ENCODE measurements at places on chromosomes 13 and 19.

DNA sequence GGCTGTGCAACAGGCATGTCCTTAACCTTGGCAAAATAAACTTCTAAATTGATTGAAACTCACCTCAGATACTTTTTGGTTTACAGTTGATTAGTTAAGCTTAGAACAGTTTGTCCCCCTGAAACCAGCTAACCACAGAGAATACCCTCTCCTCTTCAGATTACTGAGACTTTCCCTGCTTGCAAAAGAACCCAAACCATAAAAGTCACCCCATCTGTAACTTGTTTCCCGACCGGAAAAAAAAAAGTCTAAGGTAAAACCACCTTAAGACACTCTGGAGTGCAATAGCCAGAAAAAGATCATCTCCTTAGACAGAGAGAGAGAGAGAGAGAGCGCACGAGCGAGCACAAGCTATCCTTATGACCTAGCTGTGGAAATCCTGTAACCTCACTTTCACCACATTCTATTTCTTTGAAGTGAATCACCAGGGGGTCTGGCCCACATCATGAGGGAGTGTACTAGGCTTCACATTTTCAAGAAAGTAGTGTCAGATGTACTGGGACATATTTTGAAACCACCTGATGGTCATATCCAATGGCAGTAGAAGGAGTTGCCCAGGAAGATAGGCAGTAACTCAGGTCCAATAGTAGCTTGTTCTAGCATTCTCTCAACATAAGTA, 11.1 kb upstream of the GTF2F2 start:
- DNase-seq, result no peak

DNA sequence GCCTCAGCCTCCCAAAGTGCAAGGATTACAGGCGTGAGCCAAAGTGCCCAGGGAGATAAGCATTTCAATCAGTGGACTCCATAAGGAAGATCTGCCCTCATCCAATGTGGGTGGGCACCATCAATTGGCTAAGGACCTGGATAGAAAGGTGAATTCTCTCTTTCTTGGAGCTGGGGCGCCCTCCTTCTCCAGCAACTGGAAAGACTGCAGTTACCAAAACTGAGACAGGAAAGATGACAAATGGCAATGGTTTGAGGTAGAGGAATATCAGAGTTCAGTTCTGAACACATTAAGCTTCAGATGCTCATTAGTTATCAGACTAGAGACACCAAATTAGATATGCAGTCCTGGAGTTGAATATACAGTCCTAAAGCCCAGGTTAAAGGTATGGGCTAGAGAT, 10.5 kb upstream of the ELF1 start:
- DNase-seq, result no peak

GRCh38 chr19:1156305-1156801, 17.7 kb downstream of the SBNO2 start:
- DNase-seq, result no peak

GRCh38 chr19:53172889-53173288, 14.0 kb upstream of the ZNF347 start:
- DNase-seq, result no peak

DNA sequence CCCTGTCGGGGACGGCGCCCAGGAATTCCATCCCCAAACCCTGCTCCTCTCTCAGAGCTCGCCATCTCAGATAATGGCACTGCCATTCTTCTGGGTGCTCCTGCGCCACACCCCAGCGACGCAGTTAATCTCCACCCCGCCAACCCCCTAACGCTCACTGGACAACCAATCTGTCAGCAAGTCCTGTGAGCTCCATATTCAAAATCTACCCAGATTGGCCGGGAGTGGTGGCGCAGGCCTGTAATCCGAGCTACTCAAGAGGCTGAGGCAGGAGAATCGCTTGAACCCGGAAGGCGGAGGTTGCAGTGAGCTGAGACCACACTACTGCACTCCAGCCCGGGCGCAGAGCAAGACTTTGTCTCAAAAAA, 18.6 kb downstream of the FCGBP start:
- DNase-seq, result no peak

GRCh38 chr13:109156181-109156935, 526.9 kb downstream of the MYO16 start:
- no peak for DNase-seq

DNA sequence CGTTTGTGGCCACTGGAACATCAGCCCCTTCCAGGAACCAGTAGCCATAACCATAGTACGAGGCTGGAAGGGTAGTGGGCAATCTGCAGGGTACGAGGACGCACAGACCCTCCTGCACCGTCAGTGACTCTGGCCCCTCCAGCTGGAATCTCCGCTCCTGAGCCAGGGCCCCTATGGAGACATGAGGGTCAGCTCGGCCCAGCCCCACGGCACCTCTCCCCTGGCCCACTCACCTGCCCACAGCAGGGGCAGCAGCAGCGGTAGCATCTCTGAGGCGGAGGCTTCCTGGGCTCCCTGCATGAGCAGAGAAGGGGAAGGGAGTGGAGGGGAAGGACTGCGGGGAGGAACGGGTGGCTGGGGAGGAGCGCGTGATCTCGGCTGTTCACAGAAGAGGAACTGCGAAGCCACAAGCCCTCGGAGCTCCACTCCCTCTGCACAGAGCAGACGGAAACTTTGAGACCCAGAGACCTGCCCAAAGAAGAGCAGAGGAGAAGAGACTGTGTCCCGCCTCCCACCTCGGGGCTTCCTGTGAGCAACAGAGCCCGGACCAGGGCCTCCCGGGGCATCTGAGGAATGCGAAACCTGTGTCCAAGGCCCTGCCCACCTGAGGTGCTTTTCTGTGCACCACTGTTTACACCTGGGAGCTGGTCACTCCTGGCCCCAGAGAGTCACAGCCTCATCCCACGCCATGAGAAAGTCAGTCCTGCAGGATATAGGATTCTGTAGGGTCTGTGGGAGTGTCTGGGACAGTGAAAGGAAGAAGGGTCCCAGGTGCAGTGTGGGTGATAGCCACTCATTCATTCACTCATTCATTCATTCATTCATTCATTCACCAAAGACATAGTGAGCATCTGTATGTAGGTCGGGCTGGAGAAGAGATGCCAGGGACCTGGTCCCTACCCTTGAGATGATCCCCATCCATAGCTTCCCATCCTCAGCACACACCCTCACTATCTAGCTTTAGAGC, at the start of gene SIGLEC6:
SIGLEC6 (minus strand) TSS at position 322 of the 967 bp plus-strand sequence; CDS start at position 300, 22 bp downstream.
- no peak for DNase-seq

- no peak for DNase-seq
Measured at GRCh38 chr19:7851623-7852500, 21.8 kb downstream of the EVI5L start.

GRCh38 chr19:23789246-23789645, 30.6 kb upstream of the ZNF681 start:
- no peak for DNase-seq

GRCh38 chr19:45059258-45059965, 16.9 kb downstream of the ZNF296 start:
- DNase-seq, result no peak

- no peak for DNase-seq
Measured at GRCh38 chr19:56110515-56111448, 10.3 kb downstream of the ZNF787 start.

GRCh38 chr19:13281567-13282291, 131.5 kb downstream of the IER2 start:
- no peak for DNase-seq

- DNase-seq, result no peak
Measured at GRCh38 chr13:100904293-100904976, 229.8 kb upstream of the TMTC4 start.

- DNase-seq, result no peak
Measured at GRCh38 chr19:41098762-41099161, 10.5 kb downstream of the CYP2A13 start.

GRCh38 chr13:45715351-45715750, 13.2 kb downstream of the CBY2 start:
- DNase-seq, result no peak

DNA sequence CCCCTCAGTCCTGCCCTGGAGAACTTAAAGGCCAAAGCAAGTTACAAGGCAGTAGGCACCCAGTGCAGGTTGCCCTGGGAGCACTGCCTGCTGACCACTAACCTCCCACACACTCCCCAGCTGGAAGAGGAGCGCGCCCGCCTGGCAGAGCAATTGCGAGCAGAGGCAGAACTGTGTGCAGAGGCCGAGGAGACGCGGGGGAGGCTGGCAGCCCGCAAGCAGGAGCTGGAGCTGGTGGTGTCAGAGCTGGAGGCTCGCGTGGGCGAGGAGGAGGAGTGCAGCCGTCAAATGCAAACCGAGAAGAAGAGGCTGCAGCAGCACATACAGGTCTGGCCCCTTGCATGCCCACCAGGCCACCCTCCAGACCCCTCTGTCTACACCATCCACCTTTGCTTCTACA, 61.1 kb downstream of the KCNC3 start:
- no peak for DNase-seq

DNA sequence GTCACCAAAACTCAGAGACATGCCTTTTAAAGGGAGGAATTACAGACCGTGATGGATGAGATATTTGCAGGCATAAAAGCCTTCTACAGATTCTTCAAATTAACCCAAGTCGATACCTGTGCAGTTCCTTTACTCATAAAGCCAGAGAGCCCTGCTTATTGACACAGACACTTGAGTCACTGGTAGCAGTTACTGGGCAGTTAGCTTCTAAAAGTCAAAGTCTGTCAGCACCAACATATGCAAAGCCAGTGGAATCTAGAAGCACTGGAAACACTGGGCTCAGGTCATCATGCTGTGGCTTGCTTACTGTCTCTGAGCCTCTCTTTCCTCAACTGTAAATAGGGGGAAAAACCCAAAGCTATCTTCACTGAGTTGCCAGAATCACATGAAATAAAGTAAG, 25.7 kb upstream of the LRCH1 start:
- no peak for DNase-seq

DNA sequence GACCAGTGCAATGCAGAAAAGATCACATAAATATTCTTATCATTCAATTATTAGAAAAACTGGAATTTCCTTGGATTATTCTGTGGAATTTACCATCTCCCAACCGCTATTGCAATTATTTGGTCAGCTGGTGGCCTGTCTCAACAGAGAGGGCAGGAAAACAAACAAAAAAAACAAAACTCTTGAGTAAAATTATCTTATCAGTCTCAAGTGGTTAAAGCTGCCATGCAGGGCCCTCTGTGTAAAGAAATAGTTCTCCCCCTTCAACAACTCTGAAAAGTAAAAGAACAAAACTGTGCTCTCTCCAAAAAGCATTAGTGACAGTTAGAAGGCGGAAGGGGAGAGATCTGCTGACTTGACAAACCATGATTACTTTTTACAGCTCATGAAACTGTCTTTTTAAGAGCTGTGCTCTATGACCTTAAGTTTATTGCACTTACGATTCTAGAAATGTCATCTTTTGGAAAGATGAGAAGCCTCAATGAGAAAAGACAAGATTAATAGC, 152.3 kb downstream of the DLEU7 start:
- DNase-seq, result no peak

- no peak for DNase-seq
Measured at GRCh38 chr19:55447421-55448174, 4.5 kb upstream of the SHISA7 start.

DNA sequence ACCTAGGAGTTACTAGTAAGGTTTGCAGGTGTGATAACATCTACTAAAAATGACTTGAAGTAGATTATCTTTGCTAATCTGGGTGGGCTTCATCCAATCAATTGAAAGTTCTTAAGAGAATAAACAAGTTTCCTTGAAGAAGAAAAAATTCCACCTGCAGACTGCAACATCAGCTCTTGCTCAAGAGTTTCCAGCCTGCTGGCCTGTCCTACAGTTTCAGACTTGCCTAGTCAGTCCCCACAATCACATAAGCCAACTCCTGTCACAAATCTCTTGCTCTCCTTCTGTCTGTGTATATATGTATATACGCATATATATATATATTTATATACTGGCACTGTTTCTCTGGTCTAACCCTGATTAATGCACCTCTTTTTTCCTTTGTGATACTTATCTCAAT, 67.3 kb upstream of the ITM2B start:
- no peak for DNase-seq

DNA sequence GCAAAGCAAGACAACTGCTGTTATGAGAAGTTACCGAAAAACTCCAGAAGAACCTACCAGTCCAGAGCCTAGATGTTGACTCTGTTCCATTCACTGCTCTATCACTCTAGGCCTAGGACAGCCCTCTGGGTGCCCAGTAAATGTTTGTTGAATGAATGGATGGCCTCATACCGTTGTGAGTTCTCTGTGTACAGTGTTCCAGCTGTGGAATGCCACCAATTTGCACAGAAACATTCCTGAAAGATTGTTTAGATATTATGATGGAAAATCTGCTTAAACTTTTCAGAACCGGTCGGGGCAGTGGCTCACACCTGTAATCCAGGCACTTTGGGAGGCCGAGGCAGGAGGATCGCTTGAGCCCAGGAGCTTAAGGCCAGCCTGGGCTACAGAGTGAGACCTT, 1.3 kb upstream of the FBL start:
- DNase-seq, result no peak
